NCI-H1048 (cell line): ENCODE measurements at places on chromosomes 16 and 17.

DNA sequence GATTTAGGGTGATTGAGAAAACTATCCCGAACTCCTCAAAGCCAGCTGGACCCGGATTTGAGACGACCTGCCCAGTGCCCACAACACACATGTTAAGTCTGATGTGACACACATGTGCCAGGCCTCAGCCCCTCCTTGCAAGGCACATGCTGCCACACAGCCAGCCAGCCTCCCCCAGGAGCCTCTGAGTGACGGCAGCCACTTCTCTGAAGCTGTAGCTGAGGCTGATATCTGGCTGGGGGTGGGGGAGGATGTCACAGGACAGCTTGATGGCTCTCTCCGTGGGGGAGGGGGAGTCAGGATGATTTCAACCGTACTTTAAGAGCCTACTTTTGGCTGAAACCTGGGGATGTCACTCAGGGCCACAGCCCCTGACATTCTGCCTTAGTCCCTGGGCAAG is 40.9 kb downstream of the SRCIN1 start:
- no peak for DNase-seq

- no peak for DNase-seq
Measured at GRCh38 chr16:66159987-66160386, 206.5 kb upstream of the CDH5 start.

- DNase-seq = no peak
Measured at GRCh38 chr17:57881143-57881542, 31.3 kb upstream of the MRPS23 start.

DNA sequence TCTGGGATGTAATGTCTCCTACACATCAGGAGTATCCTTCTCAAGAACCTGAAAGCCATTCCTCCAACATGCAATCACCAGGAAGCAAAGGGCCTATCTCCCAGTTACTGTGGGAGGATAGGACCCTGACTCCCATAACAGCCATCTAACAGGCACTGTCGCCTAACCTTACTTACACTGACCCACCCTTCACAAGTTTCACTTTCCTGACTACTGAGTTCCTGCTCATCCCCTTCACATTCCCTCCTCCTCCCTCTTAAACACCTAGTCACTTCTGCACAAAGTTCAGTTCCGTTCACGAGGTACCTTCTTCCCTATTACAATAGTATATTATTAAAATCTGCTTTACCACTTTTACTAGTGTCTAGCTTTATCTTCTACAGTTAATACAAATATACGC is 1.3 kb downstream of the C17orf67 start:
- DNase-seq = no peak

- no peak for DNase-seq
Measured at GRCh38 chr16:53147500-53148065, 92.8 kb downstream of the CHD9 start.

DNA sequence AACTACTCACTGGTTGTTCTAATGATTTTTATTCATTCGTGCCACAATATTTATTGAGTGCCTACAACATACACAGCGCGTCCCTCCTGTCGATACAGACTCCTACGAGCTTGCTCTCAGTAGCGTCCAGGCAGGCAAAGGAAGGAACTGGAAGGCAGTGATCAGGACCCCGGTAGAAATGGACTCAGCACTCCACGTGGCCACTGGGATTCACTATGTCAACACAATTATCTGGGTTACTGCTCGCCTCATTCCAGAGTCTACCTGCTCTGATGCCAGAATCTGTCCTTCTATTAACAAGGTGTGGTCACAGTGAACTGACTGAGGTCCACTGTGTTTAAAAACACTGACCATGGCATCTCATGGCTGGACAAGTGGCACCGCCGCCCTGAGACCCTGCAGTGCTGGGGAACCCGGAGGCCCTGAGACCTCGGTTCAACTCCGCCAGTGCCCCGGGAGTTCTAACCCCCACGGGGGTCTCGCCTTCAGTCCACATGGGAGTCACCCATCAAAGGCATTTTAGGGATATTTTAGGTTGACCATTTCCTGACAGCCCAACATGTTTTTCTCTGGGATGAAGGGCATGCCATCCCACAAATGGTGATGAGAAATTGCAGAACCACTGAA is 71.4 kb downstream of the ZFHX3 start:
- DNase-seq = no peak
